ENCODE measurements at places on chromosomes 1 and 21. TPM values are rescaled to one million over a fixed set of nuclear protein-coding genes. Genes with fewer than 3 reads are reported as not detected.

DNA sequence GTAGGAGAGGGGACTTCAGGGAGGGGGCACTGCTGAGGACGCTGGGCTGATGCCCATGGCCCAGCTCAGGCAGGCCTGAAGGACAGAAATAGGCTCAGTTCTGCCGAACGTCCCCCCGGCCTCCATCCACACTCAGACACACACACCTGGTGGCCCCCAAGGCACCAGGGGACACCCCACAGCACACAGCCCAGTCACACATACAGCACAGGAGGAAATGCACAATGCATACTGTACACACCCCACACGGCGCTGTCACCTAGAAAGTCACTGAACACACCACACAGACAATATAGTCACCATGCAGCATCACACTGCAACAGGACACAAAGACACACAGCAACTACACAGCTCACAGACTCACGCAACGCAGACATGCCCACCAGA, 562 bp downstream of the SYTL1 start:
- no peak for DNase-seq

DNA sequence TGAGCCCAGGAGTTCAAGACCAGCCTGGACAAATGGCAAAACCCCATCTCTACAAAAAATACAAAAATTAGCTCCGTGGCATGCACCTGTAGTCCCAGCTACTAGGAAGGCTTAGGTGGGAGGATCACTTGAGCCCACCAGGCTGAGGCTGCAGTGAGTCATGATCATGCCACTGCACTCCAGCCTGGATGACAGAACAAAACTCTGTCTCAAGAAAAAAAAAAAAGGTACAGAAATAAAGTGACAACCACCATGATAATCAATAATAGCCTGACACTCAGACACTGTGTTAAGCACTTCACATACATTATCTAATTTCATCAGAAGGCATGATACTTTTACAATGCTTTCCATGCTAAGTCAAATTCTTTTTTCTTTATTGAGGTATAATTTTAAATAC, 53.1 kb downstream of the ST7L start:
- no peak for DNase-seq

- DNase-seq, result no peak
Measured at GRCh38 chr1:85421179-85421578, 43.8 kb downstream of the DDAH1 start.

DNA sequence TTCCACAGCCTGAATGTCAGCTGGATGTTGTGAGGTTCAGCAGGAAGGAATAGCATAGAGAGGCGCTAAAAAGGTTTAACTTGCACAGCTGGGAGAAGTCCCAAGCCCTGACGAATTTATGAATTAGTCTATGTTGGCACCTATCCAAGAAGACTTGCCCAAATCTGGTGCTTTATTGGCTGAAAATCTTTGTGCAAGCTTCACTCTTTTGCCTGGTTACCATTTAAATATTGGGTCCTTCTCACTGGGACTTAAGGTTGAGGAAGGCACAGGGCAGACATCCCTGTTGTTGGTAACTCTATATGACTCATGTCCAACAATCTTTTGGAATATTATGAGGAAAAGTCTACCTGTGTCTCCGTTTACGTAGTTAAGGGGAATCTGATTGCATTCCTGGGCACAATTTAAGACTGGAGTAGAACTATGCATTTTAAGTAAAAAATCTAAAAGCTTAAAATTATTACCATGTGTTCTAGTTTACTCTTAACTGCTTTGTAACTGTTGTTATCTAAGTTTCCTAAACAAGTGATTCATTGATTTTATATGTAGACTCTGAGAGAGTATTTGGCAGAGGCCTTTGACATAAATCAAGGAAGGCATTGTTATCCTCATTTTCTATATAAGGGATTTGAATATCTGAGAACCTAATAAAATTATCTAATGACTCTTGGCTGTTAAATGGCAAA, 181.7 kb upstream of the DPYD start:
- no peak for DNase-seq

- DNase-seq, result no peak
Measured at GRCh38 chr1:179021873-179022272, 3.8 kb upstream of the FAM20B start.

DNA sequence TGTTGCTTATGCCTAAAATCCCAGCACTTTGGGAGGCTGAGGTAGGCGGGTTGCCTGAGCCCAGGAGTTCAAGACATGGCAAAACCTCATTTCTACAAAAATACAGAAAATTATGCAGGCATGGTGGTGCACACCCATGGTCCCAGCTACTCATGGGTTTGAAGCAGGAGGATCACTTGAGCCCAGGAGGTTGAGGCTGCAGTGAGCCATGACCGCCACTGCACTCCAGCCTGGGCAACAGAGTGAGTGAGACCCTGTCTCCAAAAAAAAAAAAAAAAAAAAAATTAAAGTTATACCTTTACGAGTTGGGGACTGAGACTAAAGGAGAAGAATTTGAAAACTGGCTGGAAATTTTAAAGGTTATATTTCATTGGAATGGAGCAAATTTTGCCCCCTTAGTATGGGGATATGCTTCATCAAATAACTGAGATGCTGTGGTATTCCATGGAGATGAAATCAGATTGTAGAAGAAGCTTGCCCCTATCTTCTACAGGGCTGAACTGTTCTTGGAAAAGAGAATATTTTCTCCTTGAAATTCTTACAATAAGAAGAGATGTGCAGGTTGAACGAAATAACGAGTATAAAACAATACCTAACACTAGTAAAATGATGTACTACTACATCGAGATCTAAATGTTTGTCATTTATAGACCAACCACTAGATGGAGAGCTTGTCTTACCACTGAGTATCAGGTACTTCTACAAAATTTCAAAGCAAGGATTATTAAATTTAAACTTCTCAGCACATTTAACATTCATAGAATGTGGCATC, 34.9 kb upstream of the SCYL3 start:
- peak; percentile 16 for DNase-seq

GRCh38 chr1:228214921-228215662, 7.2 kb downstream of the OBSCN start:
- DNase-seq, result no peak

GRCh38 chr21:45615145-45615711, 28.3 kb upstream of the PCBP3 start:
- DNase-seq, result no peak

- DNase-seq, result no peak
Measured at GRCh38 chr1:45862008-45862407, 58.6 kb downstream of the MAST2 start.

DNA sequence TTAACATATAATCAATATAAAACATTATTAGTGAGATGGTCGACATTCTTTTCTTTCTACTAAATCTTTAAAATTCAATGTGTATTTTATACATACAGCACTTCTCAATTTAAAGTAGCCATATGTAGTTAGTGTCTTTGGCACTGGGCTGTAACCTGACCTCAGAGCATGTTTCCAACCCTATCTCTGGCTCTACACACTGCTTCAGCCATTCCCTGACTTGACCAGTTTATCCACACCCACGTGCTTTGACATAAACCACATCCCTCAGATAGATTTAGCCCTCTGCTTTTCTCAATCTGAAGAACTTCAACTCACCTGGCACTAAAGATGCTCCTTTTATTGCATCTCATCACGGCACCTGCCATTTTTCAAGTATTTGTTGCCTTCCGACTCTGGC, 58.3 kb downstream of the RGS2 start:
- DNase-seq, result no peak

DNA sequence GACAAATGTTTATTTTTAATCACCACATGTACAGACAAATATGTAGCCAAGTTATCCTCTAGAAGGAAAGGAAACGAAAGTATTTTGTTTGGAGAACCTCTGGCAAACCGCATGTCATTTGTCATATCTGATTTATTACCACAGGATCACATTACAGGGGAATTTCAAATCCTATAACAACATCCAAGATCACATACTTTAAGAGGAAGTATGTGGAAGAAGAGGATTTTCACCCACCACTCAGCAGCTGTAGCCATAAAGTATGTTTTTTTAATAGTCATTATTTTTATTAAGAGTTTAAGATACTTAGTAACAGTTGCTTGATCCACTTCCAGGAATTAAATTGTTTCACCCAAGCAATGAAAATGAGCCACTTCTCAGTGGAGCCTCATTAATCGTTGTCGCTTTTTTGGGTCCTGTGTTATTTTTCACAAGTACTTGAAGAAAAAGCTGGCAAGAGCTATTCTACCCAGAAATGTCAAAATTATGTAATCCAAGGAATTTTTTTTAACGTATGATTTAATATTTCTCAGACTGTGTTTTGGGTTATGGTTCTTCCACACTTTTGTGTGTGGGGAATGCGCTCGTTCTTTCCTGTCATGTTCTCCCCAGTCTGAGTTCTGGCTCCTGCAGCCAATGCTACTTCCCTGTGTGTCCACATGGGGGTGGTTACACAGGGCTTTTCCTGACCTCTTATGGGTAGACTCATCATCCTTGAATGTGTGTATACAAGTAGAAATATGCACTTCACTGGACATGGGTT, 6.9 kb downstream of the SERTAD4 start:
- peak; percentile 84 for DNase-seq

DNA sequence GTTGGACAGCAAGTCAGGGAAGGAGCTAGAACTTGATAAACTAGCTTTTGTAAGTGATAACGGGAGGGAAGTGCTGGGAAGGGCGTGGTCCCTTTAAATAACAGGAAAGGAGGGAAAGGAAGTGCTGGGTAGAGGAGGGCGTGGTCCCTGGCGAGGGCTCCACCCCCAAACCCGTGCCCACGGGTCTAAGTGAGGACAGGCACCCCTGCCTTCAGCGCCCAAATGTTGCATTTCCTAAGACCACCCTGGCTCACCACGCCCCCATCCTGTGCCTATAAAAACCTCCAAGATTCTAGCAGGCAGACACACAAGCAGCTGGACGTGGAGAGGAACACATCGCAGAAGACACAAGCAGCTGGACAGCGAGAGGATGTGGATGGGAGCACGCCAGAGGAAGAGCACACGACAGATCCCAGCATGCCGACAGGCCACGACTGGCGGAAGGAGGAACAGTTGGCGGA, 58.5 kb downstream of the PALMD start:
- DNase-seq, result no peak

DNA sequence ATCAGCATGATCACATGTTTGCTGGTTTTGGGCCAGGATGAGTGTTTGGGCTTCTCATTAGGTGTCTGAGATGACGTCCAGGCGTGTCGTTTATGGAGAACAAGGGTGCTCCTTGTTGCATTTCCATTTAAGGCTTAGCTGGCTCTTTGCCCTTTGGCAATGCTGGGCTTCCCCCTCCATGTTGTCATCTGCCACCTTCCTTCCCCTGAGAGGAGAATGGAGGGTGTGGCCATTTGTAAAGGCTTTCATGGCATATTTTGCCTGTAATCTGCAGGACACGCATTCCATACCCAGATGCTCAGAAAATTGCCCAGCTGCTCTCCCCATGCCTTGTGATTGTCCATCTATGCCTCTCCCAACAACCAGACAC, 27.7 kb downstream of the PKP1 start:
- no peak for DNase-seq

DNA sequence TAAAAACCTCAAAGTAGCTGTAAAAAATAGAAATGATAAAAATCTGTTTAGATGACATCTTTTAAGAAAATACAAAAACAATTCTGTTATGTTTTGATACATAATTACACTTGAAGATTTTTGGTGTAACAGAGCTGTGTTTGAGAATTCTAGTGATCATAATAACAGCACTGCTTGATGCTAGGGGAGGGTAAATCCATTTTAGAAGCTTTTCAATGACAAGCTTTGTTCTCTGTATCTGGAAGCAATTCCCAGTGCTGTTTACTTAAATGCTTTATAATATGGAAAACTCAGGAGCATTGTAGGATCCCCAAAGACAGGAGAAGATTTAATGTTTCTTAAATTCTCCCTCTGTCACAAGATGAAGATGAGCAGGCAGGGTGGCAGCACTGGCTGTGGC, 359.3 kb downstream of the PDE4B start:
- DNase-seq, result no peak

DNA sequence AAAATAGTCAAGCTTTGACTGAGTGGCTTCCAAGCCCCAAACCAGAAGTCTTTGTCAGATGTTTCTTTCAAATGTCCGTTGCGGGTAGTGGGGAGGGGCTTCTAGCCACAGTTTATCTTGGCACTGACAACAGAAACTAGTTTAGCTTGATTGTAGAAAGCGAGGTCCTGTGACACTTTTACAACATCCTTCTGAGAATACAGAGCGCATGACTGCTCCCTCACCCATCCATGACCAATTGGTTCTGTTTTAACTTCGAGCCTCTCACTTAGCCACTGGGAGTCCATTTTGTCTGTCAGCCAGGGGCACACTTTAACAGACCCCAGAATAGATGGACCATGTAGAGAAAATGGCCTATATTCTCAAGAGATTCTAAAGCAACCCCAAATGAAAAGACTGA, 199.2 kb upstream of the ST6GALNAC5 start:
- DNase-seq, result no peak

GRCh38 chr1:218463194-218464156, 118.3 kb downstream of the TGFB2 start:
- no peak for DNase-seq

DNA sequence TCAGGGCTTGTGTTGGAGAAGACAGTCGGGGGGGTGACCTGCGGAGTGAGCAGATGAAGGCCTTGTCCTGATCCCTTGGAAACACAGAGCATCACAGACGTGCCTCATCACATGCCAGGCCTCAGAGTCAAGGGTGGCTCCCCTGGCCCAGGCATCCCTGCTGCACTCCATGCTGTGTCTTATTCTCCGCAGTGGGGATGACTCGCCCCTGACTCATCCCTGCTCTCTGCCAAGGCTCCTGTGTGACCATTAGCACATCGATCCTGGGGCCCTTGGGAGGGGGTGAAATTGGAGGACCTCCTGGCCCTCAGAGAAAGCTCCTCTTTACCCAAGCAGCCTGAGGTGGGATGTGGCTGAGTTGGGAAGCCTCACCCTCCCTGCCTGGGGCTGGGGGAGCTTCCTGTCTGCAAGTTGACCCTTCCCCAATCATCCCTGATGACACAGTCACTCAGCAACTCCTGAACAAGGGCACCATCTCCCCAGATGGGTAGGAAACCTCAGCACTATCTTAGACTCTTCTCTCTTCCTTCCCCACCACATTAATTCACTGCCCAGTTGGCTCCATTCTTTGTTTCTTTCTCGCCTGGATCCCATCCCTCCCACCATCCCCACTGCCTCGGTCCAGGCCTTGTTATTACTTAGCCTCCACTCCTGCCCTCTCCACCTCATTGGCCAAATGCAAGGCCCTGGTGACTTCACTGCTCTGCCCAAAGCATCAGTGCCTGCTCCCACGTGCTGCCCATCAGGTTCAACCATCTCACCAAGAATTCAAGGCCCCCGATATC, 74.6 kb downstream of the CAMK2N1 start:
- peak; percentile 79 for DNase-seq

- no peak for DNase-seq
Measured at GRCh38 chr1:84271441-84272151, 29.9 kb upstream of the SAMD13 start.

The CDK18 gene
- polyA plus RNA-seq, result 0.36 TPM

The PLCH2 gene
- 0.06 TPM for polyA plus RNA-seq

The TTC34 gene
- 0.06 TPM for polyA plus RNA-seq

The LRRC40 gene
- 13.9 TPM for polyA plus RNA-seq

The EFNA1 gene
- polyA plus RNA-seq, result 1.1 TPM

The BEND5 gene
- polyA plus RNA-seq, result 0.74 TPM

The IFI44 gene
- 4.3 TPM for polyA plus RNA-seq

The ASCL5 gene
- not detected for polyA plus RNA-seq

The TMEM82 gene
- polyA plus RNA-seq, result not detected

The LRRC53 gene
- not detected for polyA plus RNA-seq

The OR2T2 gene
- not detected for polyA plus RNA-seq

The HSPB7 gene
- 5.5 TPM for polyA plus RNA-seq
